ENCODE measurements at places on chromosomes 11 and 22.

- no peak for DNase-seq
Observed at GRCh38 chr11:40045312-40045711, 1414.1 kb downstream of the LRRC4C start.

GRCh38 chr11:84929738-84930137 lies 697.4 kb downstream of the DLG2 start:
- no peak for DNase-seq

- no peak for DNase-seq
Observed at GRCh38 chr22:29044657-29045176, 16.9 kb downstream of the C22orf31 start.

DNA sequence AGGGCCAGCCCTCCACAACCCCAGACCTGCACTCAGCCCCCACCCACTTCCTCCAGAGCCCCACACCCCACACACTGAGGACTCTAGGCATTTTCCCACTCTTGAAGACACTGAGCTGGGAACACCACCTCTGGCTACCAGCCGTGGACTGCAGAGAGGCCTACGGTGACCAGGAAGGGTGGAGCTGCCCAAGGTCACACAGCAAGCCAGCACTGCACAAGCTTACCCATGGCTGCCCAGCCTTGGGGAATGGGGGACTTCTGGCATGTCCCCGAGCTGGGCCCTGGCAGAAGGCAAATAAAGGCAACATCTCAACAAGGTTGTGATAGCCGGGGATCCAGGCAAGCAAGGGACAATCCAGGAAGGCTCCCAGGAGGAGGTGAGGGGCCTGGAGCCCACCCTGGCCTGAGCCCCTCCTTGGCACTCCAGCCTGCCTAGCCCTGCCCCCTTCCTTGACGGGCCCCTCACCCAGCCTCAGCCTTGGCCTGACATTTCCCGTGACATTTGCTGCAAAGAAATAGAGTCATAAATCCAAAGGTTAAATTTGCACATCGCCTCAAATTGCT lies 5.5 kb downstream of the RTN4R start:
- no peak for DNase-seq

GRCh38 chr11:128948583-128948982 lies 5.9 kb upstream of the TP53AIP1 start:
- no peak for DNase-seq

DNA sequence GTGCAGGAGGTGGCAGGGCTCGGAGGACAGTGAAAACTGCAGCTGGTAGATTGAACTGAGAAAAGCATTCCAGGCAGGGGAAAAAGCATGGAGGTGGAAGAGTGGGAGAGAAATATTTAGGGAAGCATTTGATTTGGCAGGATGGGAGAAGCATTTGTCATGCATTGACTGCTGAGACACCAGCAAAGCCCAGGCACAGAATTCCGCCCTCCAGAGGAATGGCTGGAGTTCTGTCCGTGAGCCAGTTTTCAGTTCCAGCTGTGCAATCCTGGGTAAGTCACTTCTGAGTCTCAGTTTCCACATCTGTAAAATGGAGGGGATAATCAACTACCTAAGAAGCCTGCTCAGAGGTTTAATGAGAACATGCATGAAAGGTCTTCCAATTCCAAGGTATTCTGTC lies 4.3 kb upstream of the TSKU start:
- DNase-seq, result no peak

- no peak for DNase-seq
Observed at GRCh38 chr11:107198490-107199007, 180.3 kb upstream of the GUCY1A2 start.

Data from globus pallidus (tissue), 1 donor.